ENCODE measurements at places on chromosomes 5 and 9.

- H3K4me3 ChIP-seq: no peak overlapping the region
- H3K27ac ChIP-seq: peak overlapping the region; percentile 80
- peaks cover 7% of the 10 kb centered on the region for H3K4me1 ChIP-seq
- no peaks in the 10 kb centered on the region for H3K36me3 ChIP-seq
- DNase-seq: peak; percentile 39
Observed at GRCh38 chr9:90546200-90546599, 96.4 kb downstream of the DIRAS2 start.

DNA sequence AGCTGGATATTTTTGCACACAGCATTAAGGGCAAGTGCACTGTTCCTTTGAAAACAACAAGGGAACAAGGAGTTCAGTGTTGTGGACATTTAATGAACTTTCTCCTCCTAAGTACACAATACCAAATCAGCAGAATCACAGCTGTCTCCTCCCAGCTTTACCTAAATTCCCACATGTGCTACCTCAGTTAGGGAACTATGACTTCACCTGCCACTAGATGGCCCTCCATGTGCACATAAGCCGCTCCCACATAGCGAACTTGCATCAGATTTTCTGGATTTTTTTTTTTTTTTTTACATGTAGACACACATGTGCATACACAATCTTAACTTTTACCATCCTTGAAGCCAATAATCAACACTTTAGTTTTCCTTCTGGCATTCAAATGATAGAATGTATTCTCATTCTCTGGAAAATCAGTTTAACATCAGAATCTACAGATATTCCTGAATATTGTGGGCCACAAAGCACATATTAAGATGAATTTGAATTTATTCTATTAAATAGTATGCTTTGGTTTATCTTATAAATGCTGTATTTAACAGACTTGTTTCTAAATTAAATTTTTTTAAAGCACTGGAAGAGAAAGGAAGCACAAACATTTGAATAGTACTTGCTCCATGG is 123.6 kb downstream of the PALM2AKAP2 start:
- no peak overlapping the region for H3K4me3 ChIP-seq
- DNase-seq: peak; percentile 63
- no peaks in the 10 kb centered on the region for H3K36me3 ChIP-seq
- H3K4me1 ChIP-seq: peaks cover 18% of the 10 kb centered on the region
- no peak overlapping the region for H3K27ac ChIP-seq

GRCh38 chr9:87498046-87498810 is 561 bp downstream of the DAPK1 start:
- H3K27me3 ChIP-seq: peaks cover 11% of the 10 kb centered on the region
- peaks cover 35% of the 10 kb centered on the region for H3K4me1 ChIP-seq
- DNase-seq: peak; percentile 75
- H3K4me3 ChIP-seq: peak overlapping the region; percentile 87
- no peaks in the 10 kb centered on the region for H3K36me3 ChIP-seq

DNA sequence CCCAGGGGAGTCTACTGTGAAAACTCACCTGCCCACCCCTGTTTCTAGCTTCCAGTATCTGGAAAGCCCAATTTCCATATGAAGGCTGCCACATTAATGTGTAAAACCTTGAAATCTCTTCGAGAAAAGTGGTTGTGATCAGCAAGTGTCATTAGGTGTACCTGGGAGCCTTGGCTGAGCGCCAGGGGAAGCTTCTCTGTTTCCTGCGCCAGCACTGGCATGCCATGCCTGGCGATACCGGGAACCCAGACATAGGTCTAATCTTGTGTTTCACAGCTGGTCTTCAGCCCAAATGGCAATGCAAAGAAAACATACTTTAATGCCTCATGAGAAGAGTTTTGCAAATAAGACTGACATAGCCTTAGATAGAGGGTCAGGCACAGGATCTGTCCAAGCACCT is 101.6 kb downstream of the TENT4A start:
- peaks cover 12% of the 10 kb centered on the region for H3K4me1 ChIP-seq
- H3K27me3 ChIP-seq: no peaks in the 10 kb centered on the region
- H3K4me3 ChIP-seq: no peak overlapping the region
- DNase-seq: no peak
- no peak overlapping the region for H3K27ac ChIP-seq
- no peaks in the 10 kb centered on the region for H3K36me3 ChIP-seq

- H3K36me3 ChIP-seq: no peaks in the 10 kb centered on the region
- no peaks in the 10 kb centered on the region for H3K27me3 ChIP-seq
- no peak for DNase-seq
- H3K27ac ChIP-seq: no peak overlapping the region
Observed at GRCh38 chr9:5764130-5764868, 68.6 kb downstream of the ERMP1 start.

DNA sequence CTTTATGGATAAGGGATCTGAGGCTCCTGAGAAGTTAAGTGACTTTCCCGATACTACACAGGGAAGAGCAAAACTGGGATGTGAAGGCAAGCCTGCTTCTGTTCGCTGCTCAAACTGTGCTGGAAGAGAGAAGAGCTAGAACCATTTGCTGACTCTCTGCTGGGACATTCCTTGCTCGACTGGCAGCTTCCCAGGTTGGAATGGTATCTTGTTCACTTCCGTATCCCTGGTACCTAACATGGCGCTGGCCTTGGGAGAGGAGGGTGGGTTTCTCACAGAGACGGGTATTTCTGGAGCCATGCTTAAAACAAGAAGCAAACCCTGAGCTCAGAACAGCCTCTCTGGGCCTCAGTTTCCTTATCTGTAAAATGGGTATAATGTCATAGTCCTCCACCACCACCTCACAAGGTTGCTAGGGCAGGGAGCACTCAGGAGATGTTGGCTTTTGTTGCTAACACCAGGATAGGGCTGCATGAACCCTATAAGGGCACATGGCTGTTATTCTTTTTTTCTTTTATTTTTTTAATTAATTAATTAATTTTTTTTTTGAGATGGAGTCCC is 68.0 kb upstream of the STXBP1 start:
- peaks cover 12% of the 10 kb centered on the region for H3K4me1 ChIP-seq
- H3K36me3 ChIP-seq: peaks cover 4% of the 10 kb centered on the region
- peaks cover 7% of the 10 kb centered on the region for H3K27me3 ChIP-seq
- no peak for DNase-seq
- no peak overlapping the region for H3K4me3 ChIP-seq

GRCh38 chr5:149630337-149630736 is 49.0 kb downstream of the ARHGEF37 start:
- no peaks in the 10 kb centered on the region for H3K36me3 ChIP-seq
- H3K27me3 ChIP-seq: no peaks in the 10 kb centered on the region
- peaks cover 6% of the 10 kb centered on the region for H3K4me1 ChIP-seq
- DNase-seq: no peak

- no peaks in the 10 kb centered on the region for H3K36me3 ChIP-seq
- H3K27me3 ChIP-seq: peaks cover 2% of the 10 kb centered on the region
- H3K27ac ChIP-seq: no peak overlapping the region
- H3K4me3 ChIP-seq: no peak overlapping the region
- no peak for DNase-seq
Observed at GRCh38 chr5:128626536-128627090, 88.6 kb upstream of the FBN2 start.

DNA sequence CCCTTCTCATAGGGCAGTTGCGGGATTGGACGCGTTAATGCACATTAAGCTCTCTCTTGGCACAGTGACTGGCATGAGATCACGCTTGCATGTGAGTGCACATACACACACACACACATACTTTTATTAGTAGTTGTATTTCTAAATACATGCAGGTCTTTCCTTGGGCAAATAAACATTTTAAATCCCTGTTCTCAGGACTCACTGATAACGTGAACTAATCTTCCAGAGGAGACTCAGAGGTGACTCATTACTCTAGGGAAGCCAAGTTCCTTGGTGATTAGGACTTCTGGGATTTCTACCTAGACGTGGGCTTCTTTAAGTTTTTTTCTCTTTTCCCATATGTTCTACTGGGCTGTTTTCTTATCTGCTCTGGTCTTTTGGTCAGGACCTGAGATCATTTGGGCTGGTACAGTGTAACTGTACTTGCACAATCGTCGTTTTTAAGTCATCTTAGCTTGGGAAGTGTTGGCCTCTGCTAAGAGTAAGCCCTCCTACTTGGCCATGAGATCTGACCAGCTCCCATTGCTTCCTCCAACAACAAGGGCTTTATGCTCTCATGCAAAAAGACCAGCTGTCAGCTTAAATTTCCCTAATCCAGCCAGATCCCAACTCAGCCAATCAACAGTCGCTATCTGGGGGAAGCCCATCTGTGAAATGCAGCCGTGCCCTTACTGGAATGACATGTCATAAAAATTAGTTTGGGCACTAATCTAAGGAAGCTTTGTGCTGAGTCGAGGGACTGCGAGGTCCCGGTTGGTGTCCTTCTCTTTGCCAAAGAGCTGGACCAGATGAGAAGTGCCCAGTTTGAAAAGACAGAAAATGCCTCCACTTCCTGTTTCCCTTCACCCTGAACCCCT is 176.4 kb upstream of the ANKRD55 start:
- no peaks in the 10 kb centered on the region for H3K36me3 ChIP-seq
- no peak overlapping the region for H3K27ac ChIP-seq
- peaks cover 15% of the 10 kb centered on the region for H3K4me1 ChIP-seq
- DNase-seq: no peak
- H3K27me3 ChIP-seq: no peaks in the 10 kb centered on the region

GRCh38 chr9:114991861-114992260 is 61.5 kb upstream of the TNFSF8 start:
- no peaks in the 10 kb centered on the region for H3K4me1 ChIP-seq
- H3K27ac ChIP-seq: no peak overlapping the region
- H3K4me3 ChIP-seq: no peak overlapping the region

DNA sequence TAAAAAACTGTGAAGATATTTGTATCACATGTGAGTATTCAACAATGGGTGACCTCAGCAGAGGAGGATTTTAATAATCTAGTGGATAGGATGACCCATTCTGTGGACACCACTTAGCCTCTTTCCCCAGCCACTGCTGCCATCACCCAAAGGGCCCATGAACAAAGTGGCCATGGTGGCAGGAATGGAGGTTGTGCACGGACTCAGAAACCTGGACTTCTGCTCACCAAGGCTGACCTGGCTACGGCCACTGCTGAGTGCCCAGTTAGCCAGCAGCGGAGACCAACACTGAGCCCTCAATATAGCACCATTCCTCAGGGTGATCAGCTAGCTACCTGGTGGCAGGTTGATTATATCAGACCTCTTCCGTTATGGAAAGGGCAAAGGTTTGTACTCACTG is 1410.4 kb upstream of the CDH9 start:
- DNase-seq: no peak
- no peak overlapping the region for H3K4me3 ChIP-seq
- no peaks in the 10 kb centered on the region for H3K4me1 ChIP-seq
- peaks cover 8% of the 10 kb centered on the region for H3K36me3 ChIP-seq

DNA sequence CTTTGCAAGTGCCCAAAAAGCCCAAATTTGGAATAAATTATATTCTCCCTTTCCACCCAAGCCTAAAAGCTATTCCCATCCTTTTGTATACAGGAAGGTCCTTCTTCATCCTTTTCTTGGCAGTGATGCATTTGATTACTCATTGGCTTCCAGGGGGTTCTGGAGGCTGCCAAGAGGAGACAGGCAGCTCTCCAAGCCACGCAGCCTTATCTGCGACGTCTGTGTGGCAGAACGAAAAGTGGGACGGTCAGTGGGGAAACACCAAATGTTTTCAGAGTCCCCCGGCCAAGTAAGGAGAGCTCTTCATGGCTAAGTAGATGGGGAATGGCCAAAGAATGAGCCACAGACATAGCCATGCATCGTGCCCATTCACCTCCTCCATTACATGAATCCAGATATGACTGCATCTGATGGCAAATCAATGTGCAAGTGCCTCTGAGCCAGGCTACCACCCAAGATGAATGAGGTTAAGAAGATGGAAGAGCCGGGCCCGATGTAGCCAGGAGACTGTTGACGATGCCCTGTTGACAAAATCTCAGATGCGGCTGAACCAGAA is 12.1 kb downstream of the ADAM19 start:
- DNase-seq: no peak
- H3K4me1 ChIP-seq: peaks cover 32% of the 10 kb centered on the region
- peaks cover 3% of the 10 kb centered on the region for H3K27me3 ChIP-seq
- H3K4me3 ChIP-seq: no peak overlapping the region
- no peaks in the 10 kb centered on the region for H3K36me3 ChIP-seq

GRCh38 chr9:126507318-126508109 is 106.2 kb upstream of the LMX1B start:
- no peak overlapping the region for H3K27ac ChIP-seq
- H3K4me3 ChIP-seq: no peak overlapping the region
- H3K4me1 ChIP-seq: peaks cover 5% of the 10 kb centered on the region

GRCh38 chr5:178431782-178432165 is 158.4 kb downstream of the COL23A1 start:
- H3K4me1 ChIP-seq: no peaks in the 10 kb centered on the region
- no peak overlapping the region for H3K27ac ChIP-seq
- H3K4me3 ChIP-seq: no peak overlapping the region
- peaks cover 5% of the 10 kb centered on the region for H3K36me3 ChIP-seq

DNA sequence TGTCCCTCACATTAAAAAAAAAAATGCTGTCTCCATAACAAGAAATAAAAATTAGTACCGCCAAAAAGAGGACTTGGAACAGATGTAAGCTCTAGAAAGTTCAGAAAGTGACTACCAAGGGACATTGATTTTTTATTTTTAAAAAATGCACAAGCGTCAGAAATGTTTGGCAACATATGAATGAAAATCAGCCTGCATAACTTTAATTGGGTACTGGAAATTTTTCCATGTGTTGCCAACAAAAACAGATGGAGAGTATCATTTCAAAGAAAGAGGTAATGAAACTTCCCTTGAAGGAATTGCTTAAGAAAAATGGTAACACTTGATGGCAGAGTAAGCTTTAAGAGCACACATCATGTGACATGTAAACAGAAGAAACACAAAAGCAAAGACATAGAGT is 47.2 kb downstream of the OR2K2 start:
- no peak for DNase-seq
- H3K36me3 ChIP-seq: no peaks in the 10 kb centered on the region
- H3K27me3 ChIP-seq: no peaks in the 10 kb centered on the region

DNA sequence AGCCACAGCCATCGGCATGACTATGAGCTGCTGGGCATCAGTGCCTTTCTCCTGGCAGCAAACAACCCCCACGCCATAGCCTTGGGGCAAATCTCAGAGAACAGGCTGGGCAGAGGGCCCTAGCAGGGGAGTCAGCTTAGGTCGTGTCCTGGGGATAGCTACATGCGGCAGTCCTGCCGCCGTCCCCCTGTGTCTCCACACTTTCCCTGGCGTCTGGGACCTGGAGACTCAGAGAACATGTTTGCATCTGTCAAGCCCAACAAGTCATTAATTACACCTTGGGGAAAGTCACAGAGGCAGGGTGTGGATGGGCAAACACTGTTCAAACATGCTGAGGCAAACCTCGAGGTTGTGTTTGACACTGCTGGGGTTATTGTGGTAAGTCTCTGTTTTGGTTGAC is 123.6 kb downstream of the C5orf15 start:
- no peak for DNase-seq
- no peak overlapping the region for H3K4me3 ChIP-seq
- H3K27ac ChIP-seq: no peak overlapping the region
- no peaks in the 10 kb centered on the region for H3K27me3 ChIP-seq
- no peaks in the 10 kb centered on the region for H3K36me3 ChIP-seq

GRCh38 chr9:36924071-36924470 is 110.0 kb downstream of the PAX5 start:
- no peak for DNase-seq
- peaks cover 5% of the 10 kb centered on the region for H3K27me3 ChIP-seq
- H3K36me3 ChIP-seq: peaks cover 9% of the 10 kb centered on the region
- no peak overlapping the region for H3K4me3 ChIP-seq
- H3K27ac ChIP-seq: no peak overlapping the region

Measured in glutamatergic neuron (in vitro differentiated cells).